ENCODE measurements at places on chromosomes 1 and 21.

- DNase-seq: no peak
- no peak overlapping the region for H3K27ac ChIP-seq
- no peaks in the 10 kb centered on the region for H3K27me3 ChIP-seq
- H3K36me3 ChIP-seq: no peaks in the 10 kb centered on the region
- no peak overlapping the region for H3K4me3 ChIP-seq
- peaks cover 20% of the 10 kb centered on the region for H3K4me1 ChIP-seq
Observed at GRCh38 chr1:12548973-12549459, 69.0 kb downstream of the DHRS3 start.

GRCh38 chr1:154840269-154841176, 29.6 kb downstream of the KCNN3 start:
- peaks cover 4% of the 10 kb centered on the region for H3K4me1 ChIP-seq
- peaks cover 16% of the 10 kb centered on the region for H3K27me3 ChIP-seq
- DNase-seq: no peak
- no peaks in the 10 kb centered on the region for H3K36me3 ChIP-seq
- no peak overlapping the region for H3K4me3 ChIP-seq

DNA sequence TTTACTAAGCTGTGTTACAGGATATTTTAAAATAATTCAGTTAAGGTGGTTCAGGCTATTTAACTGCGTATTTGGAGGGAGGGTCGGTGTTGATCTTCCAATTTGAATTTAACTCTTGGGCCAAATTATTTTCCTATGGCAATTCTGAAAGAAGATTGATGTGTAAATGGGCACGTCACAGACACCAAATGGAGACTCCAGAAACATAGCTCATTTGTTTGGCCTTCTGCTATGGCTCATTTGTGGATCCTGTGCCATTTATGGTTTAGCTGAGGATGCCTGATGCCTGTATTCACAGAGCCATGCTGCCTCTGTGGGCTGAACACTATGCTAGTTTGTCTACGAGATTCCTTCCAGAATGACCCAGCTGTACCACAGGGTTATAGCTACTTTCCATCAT, 70.6 kb downstream of the PTGER3 start:
- no peak for DNase-seq
- peaks cover 24% of the 10 kb centered on the region for H3K27me3 ChIP-seq
- H3K27ac ChIP-seq: no peak overlapping the region
- H3K36me3 ChIP-seq: no peaks in the 10 kb centered on the region
- no peaks in the 10 kb centered on the region for H3K4me1 ChIP-seq
- H3K4me3 ChIP-seq: no peak overlapping the region

- no peak overlapping the region for H3K27ac ChIP-seq
- no peaks in the 10 kb centered on the region for H3K27me3 ChIP-seq
- DNase-seq: no peak
- no peaks in the 10 kb centered on the region for H3K36me3 ChIP-seq
Observed at GRCh38 chr1:23013657-23014056, 2.0 kb downstream of the TEX46 start.

GRCh38 chr1:240527086-240527485, 84.9 kb downstream of the GREM2 start:
- H3K4me1 ChIP-seq: no peaks in the 10 kb centered on the region
- no peaks in the 10 kb centered on the region for H3K27me3 ChIP-seq
- no peak for DNase-seq
- no peaks in the 10 kb centered on the region for H3K36me3 ChIP-seq
- no peak overlapping the region for H3K27ac ChIP-seq
- no peak overlapping the region for H3K4me3 ChIP-seq

DNA sequence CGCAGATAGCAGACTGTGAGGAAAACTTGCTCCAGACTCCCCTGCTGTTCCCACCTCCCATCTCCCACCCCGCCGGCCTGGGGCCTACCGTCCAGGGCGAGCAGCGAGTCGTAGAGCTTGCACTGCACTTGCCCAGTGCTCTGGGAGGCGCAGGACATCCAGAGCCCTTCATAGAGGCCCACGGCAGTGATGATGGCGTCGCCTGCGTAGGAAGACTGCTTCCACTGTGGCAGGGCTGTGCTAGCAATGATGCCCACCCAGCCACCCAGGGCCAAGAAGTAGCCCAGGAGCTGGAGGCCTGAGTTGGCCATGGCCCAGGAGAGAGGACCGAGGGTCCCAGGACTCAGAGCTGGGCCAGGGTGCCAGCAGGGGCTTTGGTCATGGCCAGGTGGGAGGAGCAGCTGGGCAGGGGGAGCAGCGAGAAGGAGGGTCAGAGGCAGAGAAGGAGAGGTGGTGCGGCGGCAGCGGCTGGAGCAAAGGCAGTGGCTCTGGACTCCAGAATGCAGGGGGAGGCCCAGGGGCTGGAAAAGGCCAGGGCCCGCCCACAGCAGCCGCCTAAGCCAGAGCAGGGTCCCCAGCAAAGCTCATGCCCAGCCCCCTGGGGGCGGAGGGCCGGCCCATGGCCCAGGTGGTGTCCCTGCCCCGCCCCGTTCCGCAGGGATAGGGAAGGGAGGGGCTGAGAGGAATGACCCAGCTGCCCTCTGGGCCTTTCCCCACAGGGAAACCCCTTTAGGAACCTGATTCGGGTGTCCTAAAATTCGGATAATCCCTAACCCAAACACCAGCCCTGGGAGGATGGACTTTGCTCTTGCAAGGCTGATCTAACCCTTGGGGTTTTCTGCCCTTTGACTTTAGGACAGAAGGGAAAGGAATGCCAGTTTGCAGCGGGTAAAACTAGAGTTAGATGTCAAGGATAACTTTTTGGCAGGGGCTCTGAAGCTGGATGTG, at the start of gene CLDN19:
CLDN19 (minus strand) TSS at position 484 of the 948 bp plus-strand sequence; CDS start at position 311, 173 bp downstream.
- no peaks in the 10 kb centered on the region for H3K27me3 ChIP-seq
- H3K36me3 ChIP-seq: no peaks in the 10 kb centered on the region
- H3K4me3 ChIP-seq: no peak within 1 kb of the TSS
- DNase-seq: no peak
- H3K4me1 ChIP-seq: peaks cover 6% of the 10 kb centered on the region

DNA sequence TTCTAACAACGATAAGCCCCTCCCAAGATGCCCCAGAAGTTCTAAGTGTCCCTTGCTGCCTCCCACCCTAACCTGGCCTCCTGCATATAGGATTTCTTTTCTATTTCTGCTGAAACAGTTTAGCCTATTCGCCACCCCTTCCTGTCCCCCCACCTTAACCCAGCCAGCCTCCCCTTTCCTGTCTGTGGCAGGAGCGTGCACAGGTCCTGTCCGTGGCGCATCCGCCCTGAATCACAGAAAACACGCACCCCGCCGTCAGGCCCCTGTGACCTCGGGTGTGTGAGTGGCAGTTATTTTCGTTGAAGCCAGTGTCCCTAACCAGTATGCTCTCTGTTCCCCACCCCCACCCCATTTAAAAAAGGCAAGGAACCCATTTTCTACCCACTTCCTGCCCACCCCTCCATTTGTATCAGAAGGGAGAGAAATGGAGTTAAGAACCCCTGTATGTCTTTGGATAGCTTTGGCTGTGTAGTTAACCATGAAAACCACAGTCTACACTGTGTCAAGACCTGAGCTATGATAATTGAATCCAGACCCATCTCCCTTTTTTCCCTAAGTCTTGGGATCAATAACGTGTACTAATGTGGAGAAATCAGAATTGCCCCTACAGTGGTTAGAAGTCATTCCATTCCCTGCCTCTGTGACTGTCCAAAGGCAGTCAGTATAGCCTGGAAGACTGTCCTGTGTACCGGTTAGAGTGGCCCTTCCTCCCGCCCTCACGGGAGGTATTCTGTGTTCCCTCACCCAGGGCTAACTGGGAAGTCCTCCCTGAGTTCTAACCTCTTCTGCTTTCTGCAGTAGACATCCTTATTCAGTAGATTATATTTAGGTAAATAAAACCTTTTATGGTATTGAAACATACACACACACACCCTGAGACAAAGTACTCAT, 1.8 kb downstream of the PLEKHO1 start:
- peaks cover 8% of the 10 kb centered on the region for H3K27me3 ChIP-seq
- peak; percentile 62 for DNase-seq
- H3K27ac ChIP-seq: peak overlapping the region; percentile 83

DNA sequence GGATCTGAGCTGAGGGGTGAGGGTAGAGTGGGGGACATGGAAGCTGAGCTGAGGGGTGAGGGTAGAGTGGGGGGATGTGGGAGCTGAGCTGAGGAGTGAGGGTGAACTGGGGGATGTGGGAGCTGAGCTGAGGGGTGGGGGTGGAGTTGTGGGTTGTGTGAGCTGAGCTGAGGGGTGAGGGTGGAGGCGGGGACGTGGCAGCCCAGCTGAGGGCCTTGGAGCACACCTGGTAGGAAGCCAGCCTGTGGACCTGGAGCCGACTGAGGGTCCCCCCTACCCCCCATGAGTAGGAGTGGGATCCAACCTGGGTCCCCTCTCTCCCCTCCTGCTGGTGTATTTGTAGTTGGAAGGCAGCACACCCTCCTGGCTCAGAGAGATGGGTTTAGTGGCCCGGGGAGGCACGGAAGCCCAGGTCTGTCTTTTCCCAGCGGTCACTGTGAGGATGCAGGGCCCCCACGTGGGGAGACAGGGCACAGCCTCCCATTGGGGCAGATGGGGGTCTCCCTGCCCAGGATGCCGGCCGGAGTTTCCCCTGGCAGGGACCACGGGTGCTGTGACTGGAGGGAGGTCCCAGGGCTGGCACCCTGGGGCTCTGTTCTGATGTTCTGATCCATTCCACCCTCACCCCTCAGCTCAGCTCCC, 13.2 kb upstream of the NPHP4 start:
- DNase-seq: no peak
- no peaks in the 10 kb centered on the region for H3K27me3 ChIP-seq
- no peak overlapping the region for H3K27ac ChIP-seq
- H3K4me3 ChIP-seq: no peak overlapping the region

- DNase-seq: no peak
- no peaks in the 10 kb centered on the region for H3K36me3 ChIP-seq
- no peaks in the 10 kb centered on the region for H3K4me1 ChIP-seq
Observed at GRCh38 chr1:165228111-165228655, 128.3 kb downstream of the LMX1A start.

DNA sequence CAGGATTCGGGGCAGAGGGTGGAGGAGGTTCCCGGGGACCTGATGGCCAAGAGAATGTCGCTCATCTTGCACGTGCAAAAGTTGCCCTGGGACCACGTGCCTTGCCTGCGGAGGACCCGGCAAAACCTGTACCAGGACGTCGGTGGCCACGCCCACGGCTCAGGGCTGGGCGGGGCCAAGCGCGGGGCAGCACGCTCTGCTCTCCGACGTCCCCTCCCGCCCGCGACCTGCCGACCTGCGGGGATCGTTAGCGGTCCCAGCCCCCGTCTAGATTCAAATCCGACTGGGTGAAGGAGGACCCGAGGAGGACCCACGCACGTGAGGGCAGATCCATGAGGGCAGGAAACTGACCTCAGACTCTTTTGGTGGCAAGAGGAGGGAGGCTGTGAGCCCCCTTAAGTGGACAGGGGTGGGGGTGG, at the start of gene C1orf167:
C1orf167 (plus strand) TSS at position 206 of the 419 bp plus-strand sequence. CDS start 2,208 bp downstream, outside the sequence.
- H3K36me3 ChIP-seq: no peaks in the 10 kb centered on the region
- H3K27me3 ChIP-seq: peaks cover 26% of the 10 kb centered on the region
- no peak within 1 kb of the TSS for H3K27ac ChIP-seq
- peak; percentile 36 for DNase-seq
- H3K4me1 ChIP-seq: no peaks in the 10 kb centered on the region

GRCh38 chr1:190663962-190664361, 186.3 kb upstream of the BRINP3 start:
- H3K4me3 ChIP-seq: no peak overlapping the region
- no peak overlapping the region for H3K27ac ChIP-seq

GRCh38 chr1:101185421-101185820, 51.4 kb upstream of the S1PR1 start:
- H3K4me1 ChIP-seq: peaks cover 64% of the 10 kb centered on the region
- H3K4me3 ChIP-seq: no peak overlapping the region
- no peak for DNase-seq
- H3K27ac ChIP-seq: no peak overlapping the region
- peaks cover 5% of the 10 kb centered on the region for H3K36me3 ChIP-seq

DNA sequence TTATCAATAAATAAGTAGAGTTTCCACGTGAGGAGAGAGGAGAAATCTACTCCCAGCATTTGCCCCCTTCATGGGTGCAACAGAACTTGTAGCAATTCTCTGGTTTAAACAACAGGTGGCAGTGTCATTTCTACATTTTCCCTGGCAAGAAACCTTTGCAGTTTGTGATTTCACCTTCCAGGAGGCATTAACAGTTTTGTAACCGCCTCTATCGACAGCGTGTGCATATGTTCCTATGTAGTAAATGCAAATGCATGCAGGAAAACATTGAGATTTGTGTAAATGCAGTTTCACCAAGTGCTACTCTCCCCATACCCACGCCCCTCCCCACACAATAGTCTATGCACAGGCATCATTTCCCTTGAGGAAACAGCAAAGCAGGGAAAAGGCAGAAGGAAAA, 494.7 kb downstream of the SMYD3 start:
- H3K27ac ChIP-seq: no peak overlapping the region
- no peak overlapping the region for H3K4me3 ChIP-seq
- H3K27me3 ChIP-seq: no peaks in the 10 kb centered on the region

- no peak for DNase-seq
- peaks cover 28% of the 10 kb centered on the region for H3K27me3 ChIP-seq
- H3K27ac ChIP-seq: no peak overlapping the region
Observed at GRCh38 chr1:29712801-29713200, 476.5 kb downstream of the PTPRU start.

GRCh38 chr1:227214207-227214606, 104.1 kb downstream of the CDC42BPA start:
- no peaks in the 10 kb centered on the region for H3K4me1 ChIP-seq
- no peak overlapping the region for H3K27ac ChIP-seq
- no peak overlapping the region for H3K4me3 ChIP-seq
- DNase-seq: no peak

- H3K27ac ChIP-seq: no peak overlapping the region
- H3K27me3 ChIP-seq: peaks cover 5% of the 10 kb centered on the region
- no peaks in the 10 kb centered on the region for H3K4me1 ChIP-seq
Observed at GRCh38 chr1:181789395-181789794, 272.1 kb downstream of the ZNF648 start.

DNA sequence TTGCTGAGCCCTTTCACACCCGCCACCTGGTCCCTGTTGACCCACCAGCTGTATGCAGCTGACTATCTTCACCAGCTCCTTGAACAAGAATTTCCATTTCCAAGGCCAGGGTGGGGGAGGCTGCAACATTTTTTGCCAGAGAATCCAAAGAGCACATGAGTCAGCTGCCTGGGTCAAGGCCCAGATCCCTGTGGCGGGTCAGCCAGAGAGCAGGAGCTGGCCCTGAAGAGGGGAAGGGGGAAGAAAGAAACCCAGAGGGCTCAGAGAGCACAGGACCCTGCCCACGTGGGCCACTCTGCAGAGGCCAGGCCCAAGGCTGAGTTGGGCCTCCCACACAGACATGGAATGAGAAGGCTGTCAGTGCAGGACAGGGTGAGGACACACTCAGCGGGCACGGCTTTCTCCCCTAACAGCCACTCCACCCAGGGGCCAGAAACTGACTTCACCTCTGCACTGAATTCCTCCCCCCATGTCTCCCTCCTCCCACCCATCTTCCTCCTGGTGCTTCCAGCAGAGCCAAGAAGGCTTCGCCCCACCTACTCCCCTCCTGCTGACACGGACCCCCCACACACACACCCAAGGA, 28.9 kb downstream of the S100A6 start:
- no peak overlapping the region for H3K4me3 ChIP-seq
- H3K36me3 ChIP-seq: no peaks in the 10 kb centered on the region
- no peak overlapping the region for H3K27ac ChIP-seq
- H3K27me3 ChIP-seq: peaks cover under 1% of the 10 kb centered on the region
